Germinal center (tissue), 1 donor: ENCODE measurements at places on chromosomes 13 and 19.

DNA sequence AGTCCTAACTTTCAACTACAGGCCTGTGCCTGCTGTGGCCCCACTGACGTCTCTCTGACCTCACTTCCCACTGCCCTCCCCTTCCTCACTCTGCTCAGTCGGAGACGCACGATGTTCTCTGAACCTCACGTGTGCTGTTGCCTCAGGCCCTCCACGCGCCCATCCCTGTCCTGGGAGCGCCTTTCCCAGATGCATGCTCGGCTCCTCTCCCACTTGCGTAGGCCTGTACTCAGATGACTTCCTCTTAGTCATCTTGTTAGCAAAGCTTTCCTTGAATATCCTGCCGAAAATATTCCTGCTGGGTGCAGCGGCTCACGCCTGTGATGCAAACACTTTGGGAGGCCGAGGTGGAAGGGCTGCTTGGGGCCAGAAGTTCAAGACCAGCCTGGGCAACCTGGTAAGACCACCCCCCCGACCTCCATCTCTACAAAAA lies 9.3 kb upstream of the SYT5 start:
- no peak for DNase-seq

- no peak for DNase-seq
Measured at GRCh38 chr13:100302391-100302790, 213.5 kb downstream of the PCCA start.

- no peak for DNase-seq
Measured at GRCh38 chr19:11347546-11348039, 1.3 kb downstream of the CCDC159 start.

- DNase-seq: no peak
Measured at GRCh38 chr13:20446900-20447299, 78.8 kb downstream of the CRYL1 start.

DNA sequence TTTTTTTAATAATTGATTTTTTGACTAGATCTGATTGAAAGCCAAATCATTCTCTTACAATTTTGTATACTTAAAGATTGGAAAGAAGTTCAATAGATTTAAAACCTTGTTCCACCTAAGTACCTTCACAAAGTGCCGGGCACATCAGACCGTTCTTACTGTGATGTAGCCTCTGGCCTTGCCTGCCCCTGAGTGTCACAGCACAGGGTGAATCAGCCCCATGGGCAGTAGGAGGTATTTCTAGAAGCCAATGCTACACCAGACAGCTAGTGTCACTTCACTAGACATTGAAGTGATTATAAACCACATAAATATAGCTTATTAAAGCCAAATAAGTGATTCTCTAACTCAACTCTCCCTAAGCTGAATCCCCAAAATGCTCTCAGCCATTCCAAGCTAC lies 131.3 kb downstream of the LACC1 start:
- no peak for DNase-seq

GRCh38 chr13:109995578-109995977 lies 209.2 kb upstream of the IRS2 start:
- no peak for DNase-seq

DNA sequence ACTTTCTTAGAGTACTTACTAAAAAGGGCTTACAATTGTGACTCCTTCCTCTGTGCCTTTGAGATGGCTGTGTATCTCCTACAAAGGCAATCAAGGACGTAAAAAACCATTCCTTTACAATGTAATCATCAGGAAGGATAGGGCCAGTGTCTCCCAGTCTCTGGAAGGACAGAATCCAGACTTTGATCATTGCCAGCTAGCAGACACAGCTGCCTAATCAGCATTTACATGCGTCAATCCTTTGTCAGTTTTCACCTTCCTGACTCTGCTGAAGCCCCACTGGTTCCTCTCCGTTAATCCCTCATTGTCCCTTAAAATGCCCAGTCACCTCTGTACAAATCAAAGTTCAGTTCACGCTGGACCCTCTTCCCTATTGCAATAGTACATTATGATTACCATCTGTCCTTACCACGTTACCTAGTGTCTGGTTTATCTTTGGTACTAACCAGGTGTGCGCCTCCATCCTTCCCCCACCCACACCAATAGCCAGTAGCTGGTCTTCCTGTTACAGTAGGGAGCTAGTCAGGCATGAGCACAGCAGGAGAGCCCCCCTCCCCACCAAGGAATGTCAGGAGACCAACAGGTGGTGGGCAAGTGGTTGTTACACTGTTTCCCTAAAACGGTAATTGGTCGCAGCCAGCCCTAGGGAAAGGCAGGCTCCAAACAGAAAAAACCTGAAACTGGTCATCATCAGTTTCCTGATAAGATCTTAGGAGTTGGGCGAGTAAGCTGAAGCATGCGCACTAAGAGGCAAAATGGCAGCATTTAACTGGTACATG lies 49.7 kb downstream of the TGDS start:
- DNase-seq: no peak

DNA sequence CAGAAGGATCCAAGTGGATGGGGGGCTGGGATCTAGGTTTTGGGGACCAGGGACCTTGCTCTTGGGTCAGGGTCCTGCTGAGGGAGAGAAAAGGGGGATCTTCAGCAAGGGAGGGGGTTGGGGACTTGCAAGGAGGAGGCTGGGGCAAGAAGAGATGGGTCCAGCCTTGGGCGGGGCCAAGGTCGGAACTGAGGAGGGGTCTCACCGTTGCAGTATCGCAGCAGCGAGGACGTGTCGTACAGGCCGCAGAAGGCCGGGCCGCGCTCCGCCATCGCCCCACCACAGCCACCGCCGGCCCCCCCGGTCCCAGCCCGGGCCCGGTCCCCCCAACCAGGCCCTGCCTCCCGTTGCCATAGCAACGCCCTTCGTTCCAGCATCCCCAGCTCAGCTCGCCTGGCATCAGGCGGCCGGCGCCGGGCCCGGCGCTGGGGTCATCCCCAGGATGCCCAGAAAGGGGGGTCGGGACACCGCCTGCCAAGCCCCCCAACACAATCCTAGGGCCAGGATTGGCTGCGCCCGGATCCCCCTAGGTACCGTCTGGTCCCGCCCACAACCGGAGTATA lies 6.0 kb upstream of the EML2 start:
- DNase-seq: no peak

GRCh38 chr19:32924200-32924599 lies 47.6 kb downstream of the CEP89 start:
- no peak for DNase-seq

DNA sequence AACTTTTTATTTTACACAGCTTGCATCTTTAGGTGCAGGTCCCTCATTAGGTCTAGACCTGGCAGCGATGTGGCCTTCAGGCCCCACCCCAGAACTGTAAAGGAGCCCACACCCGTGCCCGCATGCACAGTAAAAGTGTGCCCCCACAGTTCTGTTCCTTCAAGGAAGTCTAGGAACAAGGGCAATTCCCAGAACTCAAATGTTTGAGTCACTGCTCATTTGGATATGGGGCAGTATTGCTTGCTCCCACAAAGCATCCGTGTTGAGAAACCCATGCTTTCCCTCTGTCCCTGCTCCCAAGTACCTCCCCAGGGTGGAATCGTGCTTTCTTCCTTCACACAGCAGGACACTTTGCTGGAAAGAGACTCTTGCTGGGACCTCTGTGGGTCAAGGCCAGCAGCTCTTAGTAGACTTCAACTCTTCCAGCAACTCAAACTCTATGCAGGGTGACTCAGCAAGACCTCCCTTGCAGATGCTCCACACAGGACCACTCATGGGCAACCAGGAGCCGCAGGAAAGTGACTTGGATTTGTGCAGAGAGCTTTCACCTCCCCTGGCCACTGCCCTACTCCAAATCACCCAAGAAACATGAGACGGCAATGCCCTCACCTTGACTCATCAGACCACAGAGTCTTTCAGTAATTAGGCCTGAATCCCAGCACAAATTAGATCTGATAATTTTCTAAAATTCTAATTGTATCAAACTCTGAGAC lies 12.3 kb downstream of the SLC7A1 start:
- no peak for DNase-seq

DNA sequence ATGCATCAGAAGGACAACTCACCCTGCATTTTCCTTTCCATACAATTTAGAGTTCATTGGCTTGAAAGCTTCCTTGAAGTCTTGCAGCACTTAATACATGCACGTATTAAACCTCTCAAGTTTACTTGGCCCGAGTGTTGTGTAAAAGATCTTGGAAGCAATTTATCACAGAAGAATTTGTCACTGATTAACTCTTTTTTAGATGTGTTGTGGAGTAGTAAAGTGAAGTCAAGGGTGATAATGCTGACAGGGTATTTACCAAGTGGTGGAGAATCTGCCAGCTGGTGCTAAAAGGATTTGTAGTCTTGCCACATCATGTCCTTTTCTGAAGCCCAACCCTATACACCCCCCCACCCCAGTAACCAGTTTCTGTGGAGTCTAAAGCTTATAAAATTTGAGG lies 421.0 kb upstream of the MIR17HG start:
- no peak for DNase-seq

GRCh38 chr13:106038752-106039151 lies 496.7 kb downstream of the EFNB2 start:
- DNase-seq: no peak

DNA sequence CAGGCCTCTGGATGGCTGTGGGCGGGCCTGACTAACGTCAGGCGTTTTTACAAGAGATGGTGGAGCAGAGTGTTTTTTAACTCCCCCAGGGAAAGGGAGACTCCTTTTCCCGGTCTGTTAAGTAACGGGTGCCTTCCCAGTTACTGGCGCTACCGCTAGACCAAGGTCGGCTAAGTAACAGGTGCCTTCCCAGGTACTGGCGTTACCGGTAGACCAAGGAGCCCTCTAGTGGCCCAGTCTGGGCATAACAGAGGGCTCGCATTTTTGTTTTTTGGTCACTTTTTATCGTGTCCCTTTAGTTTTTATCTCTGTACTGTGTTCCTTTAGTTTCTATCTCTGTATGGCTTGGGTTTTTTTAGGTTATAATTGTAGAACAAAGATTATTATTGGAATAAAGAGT lies 10.0 kb downstream of the ZNF383 start:
- no peak for DNase-seq

- no peak for DNase-seq
Measured at GRCh38 chr19:15643387-15643786, 2.7 kb downstream of the CYP4F3 start.

GRCh38 chr19:27793128-27793643 lies 1419.8 kb downstream of the UQCRFS1 start:
- DNase-seq: peak; percentile 76

DNA sequence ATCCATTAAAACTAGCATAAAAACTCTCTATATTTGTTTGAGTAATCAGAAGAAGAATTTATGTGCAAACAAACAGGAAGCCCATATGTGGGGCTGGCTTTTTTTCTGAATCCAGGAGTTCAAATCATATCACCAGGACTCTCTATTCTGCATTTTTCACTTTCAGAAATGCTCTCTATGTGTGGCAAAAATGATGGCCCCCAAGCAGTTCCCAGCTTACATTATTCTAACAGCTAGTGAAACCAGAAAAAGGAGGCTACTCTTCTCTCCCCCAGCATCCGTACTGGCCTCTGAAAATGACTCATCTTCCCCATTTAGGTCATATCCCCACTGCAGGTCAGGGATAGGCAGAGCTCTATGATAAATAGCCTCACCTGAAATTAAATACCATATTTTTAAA lies 20.4 kb downstream of the RBM26 start:
- DNase-seq: no peak

GRCh38 chr13:85772367-85772766 lies 26.9 kb downstream of the SLITRK6 start:
- no peak for DNase-seq

DNA sequence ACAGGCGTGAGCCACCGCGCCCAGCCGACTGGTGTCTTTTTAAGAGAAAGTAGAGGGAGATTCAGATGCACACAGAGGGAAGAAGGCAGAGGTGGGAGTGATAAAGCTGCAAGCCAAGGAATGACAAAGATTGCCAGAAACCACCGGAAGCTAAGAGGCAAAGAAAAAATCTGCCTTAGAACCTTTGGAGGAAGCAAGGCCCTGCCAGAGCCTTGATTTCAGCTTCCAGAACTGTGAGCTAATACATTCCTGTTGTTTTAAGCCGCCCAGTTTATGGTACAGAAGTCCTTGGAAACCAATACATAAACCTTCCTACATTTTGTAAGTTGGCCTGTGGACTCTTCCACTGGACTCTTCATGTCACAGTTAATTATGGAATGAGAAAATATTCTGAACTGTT lies 71.7 kb upstream of the SOX21 start:
- DNase-seq: no peak

DNA sequence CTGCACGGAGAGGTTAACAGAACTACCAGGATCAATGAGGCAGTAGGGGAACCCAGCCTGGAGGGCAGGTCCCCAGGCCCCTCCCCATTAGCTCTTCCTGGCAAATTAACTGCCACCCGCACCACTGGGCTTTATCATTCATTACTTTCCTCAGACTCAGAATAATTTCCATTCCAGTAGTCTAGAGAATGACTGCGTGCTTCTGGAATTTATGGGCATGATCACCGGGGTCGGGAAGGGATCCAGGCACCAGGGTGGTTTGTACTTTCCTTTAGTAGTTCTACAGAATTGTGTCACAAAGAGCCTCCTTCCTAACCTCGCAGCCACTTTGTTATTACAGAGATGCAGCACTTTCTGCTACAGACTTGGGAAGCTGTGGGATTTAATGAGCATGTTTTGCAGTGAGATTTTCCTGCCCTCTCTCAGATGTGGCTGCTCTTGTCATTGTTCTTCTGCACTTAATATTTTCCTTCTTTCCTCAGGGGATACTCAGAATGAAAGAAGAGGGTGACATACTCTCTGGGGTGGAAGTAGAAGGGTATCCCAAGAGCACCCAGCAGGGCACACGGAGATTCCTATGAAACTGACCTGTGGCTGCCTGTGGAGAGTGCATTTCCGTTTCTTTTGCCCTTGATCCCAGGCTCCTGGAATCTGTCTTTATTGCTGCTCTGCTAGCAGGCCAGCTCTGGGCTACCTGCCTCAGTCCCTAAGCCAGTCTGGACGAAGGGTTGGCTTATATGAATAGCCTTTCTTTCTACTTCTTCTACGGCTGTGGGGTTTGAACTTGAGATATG lies 285.0 kb upstream of the SLC10A2 start:
- no peak for DNase-seq

DNA sequence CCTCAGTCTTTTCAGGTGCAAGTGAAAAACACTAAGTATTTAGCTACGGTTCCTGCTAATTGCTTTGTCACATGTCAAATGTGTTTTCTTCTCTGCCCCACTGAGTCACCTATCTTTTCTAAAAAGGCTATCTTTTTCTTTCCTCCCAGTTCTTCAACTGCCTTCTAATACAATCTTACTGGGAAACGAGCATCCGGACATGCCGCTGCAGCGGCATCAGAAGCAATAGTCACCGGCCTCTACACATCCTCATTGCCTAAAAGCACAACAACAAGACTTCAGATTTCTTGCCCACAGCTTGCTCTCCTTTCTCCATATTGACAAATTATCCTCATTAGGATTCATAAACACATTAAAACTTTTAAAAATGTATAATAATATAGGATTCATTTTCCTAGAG lies 1.2 kb downstream of the PCDH9 start:
- DNase-seq: no peak

GRCh38 chr19:2490659-2491058 lies 14.7 kb downstream of the GADD45B start:
- peak; percentile 64 for DNase-seq

- no peak for DNase-seq
Measured at GRCh38 chr13:63680704-63681103, 2265.1 kb upstream of the PCDH20 start.

DNA sequence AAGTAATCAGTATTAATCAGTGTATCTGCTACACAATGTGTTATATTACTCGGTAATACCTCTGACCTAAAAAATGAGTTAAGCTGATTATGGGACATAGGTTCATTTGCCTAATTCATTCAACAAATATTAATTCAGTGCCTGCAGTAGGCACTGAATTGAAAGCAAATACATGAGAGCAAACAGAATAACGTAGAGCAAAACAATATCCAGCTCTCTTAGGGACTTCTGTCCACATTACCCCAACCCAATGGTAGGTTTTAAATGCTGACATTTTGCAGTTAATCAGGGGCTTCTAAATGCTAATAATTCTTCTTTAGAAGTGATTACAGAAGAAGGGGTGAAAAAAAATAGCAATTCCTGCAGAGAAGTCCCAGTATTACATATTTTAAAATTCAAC lies 4.9 kb downstream of the RCBTB2 start:
- no peak for DNase-seq
